ENCODE measurements at places on chromosomes 1 and 21.

DNA sequence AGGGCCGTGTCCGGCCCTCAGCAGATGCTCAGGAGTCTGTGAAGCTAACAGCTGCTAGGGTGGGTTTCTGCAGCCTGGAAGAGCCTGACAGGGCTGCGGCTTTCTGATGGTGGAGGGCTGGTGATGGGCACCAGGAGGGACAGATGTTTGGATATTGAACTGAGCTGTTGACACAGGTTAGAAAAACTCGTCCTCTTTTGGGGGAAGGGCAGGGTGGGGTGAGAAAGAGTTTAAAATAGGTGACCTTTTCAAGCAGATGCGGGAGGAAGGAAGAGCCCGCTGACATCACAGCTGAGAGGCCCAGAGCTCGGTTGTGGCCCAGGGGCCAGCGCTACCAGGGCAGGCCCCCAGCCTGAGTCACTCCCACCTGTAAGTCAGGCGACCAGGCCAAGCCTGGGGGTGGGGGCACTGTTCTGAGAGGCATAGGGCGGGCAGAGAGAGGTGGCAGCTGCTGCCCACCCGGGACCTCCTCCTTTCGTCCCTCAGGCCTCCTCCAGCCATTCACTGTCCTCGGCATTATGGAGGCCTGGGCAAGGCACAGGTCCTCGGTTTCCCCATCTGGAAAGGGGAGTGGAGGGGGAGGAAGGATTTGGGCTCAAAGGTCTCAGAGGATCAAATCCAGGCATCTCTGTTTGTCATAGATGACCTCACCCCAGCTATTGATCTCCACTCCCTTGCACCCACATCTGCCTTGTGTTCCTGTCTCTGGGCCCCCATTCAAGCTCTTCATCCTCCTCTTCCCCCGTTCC is 32.3 kb upstream of the ID3 start:
- DNase-seq: no peak

DNA sequence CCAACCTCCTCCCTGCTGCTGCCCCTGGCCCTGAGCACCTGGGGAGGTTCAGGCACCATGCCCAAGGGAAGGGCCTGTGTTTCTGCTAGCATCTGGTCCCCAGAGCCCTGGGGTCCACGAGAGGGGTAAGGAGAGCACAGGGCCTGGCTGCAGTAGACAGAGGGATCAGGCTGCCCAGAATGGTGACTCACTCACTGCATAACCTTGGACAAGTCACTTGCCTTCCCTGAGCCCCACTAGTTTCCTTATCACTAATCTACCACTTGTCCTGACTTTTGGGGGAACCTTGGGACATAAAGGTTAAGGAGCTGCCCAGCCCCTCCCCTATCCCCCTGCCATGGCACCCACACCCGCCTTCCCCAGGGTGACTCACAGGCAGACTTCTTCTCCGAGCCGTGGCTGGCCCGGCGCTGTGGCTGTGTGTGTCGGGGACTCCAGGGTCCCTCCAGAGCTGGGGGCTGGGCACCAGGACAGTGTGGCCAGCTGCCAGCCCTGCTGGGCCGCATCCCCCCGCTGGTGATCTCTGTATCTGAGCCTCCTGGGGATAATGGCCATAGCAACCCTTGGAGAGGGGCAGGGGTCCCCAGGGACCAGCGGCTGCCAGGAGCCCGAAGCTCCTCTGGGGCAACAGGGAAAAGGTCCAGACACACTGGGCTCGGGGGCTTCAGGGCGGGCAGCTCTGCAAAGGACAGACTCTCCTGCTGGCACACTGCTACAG is 4.0 kb downstream of the ARHGEF19 start:
- peak; percentile 29 for DNase-seq

DNA sequence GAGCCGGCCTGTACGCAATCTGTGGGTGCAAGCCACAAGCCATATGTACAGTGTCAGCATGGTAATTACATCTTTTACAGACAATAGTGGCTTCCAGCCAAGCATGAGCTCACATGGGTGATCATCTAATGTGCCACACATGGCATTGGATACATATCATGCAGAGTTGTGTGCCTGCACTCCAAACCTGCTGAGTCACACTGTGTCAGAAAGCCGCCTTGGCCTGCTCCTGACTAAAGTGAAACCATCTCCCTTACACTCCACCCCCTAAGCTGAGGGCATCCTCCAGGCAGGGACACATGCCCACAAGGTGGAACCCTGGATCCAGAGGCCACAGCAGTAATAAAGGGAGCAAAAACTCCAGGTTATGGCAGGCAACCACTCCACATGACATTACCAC is 72.5 kb downstream of the KCNT2 start:
- DNase-seq: peak; percentile 41

DNA sequence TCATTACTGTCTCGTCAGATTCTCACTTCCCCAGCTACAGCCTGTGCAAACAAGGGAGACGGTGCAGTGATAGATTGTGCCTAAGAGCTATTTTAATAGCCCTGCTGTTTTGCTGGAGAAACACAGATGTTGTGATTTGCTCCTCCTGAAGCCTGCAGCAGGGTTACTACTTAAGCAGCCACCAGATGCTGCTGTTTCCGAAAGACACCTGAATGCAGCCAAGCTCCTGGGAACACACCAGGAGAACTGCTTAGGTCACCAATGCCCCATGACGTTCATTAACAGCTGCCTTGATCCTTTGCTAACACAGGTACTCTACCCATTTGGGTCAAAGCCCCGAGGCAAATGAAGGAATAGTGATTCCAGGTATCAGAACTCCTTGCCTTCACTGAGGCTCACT is 411.8 kb upstream of the DAB1 start:
- DNase-seq: no peak

GRCh38 chr1:245991266-245991665 is 515.8 kb downstream of the SMYD3 start:
- no peak for DNase-seq

GRCh38 chr1:25204797-25205480 is 27.4 kb downstream of the SYF2 start:
- peak; percentile 70 for DNase-seq

DNA sequence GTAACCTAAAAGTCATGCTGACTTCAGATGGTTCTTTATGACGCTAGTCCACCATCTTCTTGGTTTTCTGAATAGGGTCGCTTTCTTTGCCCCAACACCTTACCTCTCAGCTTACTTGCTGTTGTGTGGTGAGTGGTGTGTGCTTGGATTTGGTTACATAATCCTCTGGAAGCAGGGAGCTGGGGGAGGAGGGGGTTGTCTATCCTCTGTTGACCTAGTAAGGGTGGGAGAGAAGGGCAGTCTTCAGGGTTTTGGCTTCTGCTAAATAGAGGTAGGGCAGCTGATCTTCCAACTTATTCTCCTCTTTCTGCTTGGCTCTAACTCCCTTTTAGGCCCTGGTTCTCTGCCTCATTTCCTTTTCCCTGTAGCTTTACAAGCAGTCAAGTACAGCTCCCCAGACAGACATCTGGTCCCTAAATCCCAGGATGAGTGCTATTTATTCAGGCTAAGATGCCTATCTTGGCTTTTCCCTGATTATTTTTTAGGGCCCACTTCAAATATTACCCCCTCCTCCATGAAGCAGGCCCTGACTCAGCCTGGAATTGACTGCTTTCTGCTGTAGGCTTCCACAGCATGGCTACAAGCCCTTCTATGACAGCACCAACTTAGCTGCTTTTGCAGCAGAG is 6.4 kb upstream of the REN start:
- DNase-seq: no peak

GRCh38 chr1:208166340-208167138 is 77.6 kb downstream of the PLXNA2 start:
- no peak for DNase-seq

GRCh38 chr1:187631381-187631675 is 802.6 kb downstream of the PLA2G4A start:
- no peak for DNase-seq

- peak; percentile 33 for DNase-seq
Observed at GRCh38 chr1:192831706-192832355, 23.0 kb downstream of the RGS2 start.

DNA sequence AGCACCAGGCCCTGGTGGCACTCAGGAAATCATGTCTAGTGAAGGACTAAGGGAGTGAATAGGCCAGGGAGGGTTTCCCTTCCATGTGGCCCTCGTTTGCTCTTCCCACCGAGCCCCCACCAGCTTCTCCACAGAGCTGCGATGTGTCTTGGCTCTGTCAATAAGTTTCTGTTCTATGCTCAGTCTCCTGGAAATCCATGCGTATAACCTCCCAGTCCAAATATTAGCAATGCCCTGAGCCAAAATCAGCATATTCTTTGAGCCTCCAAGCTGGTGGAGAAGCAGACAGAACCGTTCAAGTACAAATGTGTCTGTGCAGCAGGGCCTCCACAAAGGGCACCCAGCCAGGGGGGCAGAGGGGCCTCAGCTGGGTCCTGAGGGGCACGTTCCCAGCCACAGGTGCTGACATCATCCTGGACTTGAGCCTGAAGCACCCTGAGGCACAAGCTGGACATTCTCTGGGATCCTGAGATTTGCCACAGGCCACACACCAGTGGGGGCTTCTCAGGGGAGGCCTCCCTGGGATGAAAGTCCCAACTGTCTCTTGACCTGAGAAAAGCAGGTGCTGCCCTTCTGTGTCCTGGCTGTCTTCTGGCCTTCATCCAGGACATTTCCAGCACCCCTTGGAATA is 350.5 kb upstream of the VAMP3 start:
- DNase-seq: no peak

DNA sequence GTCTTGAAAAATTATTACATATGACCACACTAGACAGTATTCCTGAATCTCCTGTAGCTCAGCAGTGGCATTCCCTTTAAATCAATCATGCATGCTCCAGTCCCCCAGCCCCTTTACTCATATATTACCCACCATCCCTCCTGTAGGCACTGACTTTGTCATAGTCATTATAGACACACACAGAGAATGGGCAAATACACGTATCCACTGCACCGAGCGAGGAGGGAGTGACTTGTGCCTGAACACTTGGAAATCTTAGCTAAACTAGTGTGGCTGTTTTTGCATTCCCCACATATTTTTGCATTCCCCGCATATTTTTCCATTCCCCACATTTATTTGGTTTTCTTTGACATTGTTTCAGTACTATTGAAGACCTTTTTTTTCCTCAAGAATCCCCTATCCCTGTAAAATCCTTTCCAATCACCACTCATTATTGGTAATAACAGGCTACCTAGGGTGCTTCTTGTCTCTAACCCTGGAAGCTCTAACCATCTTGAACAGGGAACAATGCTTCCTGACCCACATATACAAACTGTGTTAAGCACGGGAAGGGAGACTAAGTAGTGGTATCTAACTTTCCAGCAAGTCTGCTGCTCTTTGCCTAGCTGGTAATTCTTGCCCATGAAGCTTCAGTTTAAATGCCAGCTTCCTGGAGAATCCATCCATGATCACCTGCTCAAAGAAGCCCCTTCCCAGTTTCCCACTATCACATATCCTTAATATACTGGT is 534.4 kb upstream of the CAMK1G start:
- DNase-seq: peak; percentile 4

GRCh38 chr1:110708974-110709440 is 34.3 kb upstream of the KCNA3 start:
- no peak for DNase-seq

- DNase-seq: peak; percentile 46
Observed at GRCh38 chr1:203968761-203969160, 104.2 kb upstream of the SOX13 start.

- DNase-seq: peak; percentile 82
Observed at GRCh38 chr1:27574871-27575831, 28.8 kb downstream of the AHDC1 start.

DNA sequence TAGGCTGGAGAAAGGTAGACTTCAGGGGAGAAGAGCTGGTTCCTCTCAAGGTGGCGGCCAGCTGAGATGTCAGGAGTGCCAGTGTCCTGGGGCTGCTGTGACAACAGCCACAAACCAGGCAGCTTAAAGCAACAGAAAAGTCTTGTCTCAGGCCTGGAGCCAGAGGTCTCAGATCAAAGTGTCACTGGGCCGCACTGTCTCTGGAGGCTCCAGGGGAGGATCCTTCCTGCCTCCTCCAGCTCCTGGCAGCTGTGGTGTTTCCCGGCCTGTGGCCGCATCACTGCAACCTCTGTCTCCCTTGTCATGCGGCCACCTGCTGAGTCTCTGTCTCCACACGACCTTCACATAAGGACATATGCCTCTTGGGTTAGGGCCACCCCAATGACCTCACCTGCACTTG is 24.4 kb upstream of the TSPEAR start:
- no peak for DNase-seq

- no peak for DNase-seq
Observed at GRCh38 chr1:184773762-184774320, 19.2 kb upstream of the EDEM3 start.

- no peak for DNase-seq
Observed at GRCh38 chr1:116166011-116166571, 54.9 kb downstream of the MAB21L3 start.

DNA sequence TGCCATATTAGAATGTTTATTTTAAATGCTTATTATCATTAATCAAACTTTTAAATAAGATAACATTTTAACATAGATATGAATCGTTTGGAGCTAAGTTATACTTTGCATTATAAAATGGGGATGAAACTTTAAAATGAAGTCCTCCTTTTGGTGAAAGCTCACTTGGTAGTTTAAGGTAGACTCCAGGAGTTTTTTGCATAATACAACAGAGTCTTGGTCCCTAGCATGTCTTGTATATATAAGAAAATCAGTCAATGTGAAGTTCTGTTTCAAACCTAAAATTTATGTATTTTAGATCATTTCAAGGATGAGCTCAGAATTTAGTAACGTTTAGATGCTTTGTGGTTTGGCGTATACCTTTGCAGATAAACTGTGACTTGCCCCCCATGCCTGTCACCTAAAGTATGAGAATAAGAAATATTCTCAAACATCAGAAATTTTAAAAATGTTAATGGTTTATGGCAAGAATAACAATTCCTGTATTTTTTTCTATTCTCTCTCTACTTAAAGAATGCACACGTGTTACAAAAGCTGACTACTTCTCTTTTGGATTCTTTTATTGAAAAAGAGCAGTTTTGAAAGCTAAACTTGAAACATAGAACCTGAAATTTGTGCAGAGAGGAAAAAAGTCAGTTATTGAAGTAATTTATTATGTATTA is 3.8 kb downstream of the NFIA start:
- DNase-seq: no peak

DNA sequence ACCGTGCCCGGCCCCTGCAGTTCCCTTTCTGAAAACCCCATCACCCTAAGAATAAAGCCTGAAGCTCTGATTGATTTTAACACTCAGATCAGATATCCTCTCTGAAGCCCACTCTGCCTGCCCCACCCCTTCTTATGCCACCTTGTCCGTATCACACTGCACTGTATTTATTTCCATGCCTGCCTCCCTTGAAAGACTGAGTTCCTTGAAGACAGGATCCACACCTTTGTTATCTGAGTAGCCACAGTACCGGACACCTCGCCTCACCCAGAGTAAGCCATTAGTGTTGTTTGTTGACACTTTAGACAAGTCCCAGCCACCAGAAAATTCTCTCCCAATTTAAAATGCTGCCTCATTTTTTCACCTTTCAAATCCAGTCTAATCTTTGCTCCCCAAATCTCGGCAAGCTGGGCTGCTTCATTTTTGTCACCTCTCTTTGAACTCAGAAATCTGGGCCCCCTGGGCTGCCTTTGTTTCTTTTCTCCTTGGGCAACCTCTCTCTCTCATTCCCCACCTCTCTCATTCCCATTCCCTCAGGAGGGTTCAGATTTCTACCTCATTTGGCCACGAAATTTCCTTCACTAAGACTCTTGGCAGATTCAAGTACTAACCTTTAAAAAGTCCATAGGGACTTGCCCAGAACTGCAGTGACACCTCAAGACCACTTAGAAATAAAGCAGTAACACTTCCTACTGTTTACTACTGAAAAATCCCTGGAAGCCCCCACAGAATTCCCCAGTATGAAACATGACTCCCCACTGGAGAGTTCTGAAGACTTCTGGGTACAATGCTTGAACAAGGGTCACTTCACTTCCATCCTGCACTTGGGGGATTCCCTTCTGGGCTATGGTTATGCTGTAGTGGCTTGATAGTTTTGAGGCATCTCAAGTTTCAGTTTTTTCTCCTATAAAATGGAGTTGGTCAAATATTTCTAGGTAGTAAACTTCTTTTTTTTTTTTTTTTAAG is 8.7 kb upstream of the PPP1R15B start:
- no peak for DNase-seq

Data from fibroblast of pulmonary artery (primary cell).